Fibroblast of mammary gland (primary cell): ENCODE measurements at places on chromosomes 6 and 20.
A peak's percentile ranks its signal among the peaks of the same experiment; 100 is the strongest.

DNA sequence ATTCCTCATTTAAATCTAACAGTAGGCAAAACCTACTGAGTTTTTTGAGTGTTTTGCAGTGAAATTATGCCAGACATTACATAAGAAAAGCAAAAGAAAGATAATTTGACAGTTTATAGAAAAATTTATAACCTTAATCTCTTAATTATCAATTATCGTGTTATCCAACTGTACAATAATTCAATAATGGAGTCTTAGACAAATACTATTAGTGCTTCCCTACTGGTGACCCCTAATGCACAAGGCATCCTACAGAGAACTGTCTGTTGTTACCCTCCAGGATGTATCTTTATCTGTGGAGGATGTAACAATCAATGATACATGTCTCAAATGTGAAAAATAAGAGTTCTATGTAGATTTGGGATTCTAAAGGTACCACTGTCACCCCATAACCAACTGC lies 1687.6 kb downstream of the GRIK2 start:
- no peak for DNase-seq

- DNase-seq: no peak
These were observed 481 bp downstream of the SERPINB6 start for GRCh38 chr6:2970753-2971419.

GRCh38 chr6:75676377-75676776 lies 72.7 kb upstream of the MYO6 start:
- no peak for DNase-seq

GRCh38 chr20:44598423-44599305 lies 16.3 kb downstream of the PKIG start:
- DNase-seq: no peak

GRCh38 chr6:52317841-52318581 lies 33.5 kb upstream of the MCM3 start:
- DNase-seq: peak; percentile 64

DNA sequence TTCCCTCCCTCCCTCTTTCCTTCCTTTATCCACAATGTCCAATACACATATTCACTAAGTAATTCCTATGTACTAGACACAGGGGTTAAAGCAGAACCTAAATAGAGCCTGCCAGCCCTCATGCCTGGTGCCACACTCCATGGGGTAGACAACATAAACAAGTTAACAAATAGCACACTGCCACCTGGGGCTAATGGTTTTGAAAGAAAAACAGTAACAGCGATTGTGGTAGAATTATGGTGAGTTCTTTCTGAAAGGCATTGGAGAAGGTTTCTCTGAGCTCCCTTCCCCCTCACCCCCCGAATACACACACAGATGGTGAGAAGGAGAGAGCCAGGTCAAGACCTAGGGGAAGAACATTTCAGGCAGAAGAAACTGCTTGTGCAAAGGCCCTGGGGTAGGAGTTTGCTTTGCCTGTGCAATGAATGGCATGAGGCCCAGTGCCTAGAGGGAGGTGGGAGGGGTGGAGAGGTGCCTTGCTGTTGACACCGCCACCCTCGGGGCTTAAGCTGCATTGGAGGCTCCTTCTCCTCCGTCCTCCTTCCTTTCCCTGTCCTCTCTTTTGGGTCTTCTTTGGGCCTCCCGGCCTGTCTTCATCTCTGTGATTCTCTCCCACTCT lies 502.4 kb upstream of the SULF2 start:
- DNase-seq: no peak

DNA sequence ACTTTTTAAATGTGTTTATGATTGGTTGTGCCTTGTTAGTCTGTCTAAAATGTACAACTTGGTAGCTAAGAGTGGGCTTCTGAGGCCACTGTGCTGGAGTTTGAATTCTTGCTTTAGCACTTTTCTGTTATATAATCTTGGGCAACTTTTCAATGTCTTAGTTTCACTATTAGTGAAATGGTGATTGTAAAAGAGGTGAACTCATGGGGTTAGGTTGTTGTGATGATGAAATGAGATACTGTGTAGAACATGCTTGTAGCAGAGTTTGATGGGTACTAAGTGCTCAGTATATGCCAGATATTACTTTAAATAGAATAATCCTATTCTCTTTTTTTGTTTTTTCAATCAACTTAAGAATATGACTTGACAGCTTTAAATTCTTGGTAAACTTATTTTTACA lies 624.7 kb downstream of the CD109 start:
- DNase-seq: no peak

DNA sequence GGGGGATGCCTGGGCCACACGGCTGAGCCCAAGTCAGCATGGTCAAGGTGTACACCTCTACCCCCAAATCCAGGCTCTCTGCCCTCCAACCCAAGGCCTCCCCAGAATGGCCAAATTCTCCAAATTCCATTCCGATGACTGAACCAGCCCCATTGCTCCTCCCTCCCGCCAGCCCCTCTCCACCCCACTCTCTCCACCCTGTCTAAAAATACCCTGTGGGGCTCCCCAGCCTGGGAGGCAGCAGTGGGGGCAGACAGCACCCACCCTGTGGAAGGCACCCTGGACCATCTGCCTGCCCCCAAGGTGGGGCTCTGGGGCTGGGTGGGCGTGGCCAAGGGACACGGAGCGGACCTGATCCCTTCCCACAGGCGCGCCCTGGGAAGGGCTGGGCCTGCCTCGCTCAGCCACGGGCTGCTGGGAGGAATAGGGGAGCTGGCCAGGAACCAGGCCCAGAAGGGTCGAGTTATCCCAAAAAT lies 11.4 kb downstream of the TEAD3 start:
- no peak for DNase-seq

DNA sequence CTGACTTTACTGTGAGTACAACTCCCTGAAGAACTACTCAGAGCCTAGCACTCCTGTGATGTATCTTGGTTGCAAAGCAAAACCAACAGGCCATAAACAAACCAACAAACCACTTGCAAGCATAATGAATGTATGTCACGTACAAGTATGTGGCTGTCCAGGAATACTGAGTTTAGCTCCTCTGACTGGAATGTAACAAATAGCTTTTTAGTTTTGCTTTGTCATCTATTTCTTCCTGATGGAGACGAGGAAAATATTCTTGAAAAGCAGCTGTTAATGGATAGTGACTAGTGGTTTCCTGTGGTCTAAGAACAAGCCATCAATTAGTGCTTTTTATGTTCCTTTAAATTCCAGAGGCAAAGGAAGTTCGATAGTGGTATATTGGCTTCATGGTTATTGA lies 101.9 kb upstream of the LY86 start:
- DNase-seq: no peak

DNA sequence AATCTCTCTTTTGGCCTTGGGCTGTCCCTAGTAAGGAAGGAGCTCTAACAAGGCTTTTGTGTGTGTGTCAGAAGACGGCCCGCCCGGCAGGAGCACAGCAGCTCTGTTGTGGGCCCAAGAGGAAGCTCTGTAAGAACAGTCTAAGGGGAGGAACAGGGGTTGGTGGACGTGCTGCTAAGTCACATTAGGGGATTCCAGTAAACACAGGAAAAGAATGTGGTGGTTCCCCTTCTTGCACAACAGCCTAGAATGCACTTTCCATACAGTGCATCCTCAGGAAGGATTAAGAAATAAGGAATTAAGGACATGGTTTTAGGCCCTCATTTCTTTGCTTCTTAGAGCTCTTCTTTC lies 114.5 kb downstream of the RNF144B start:
- peak; percentile 55 for DNase-seq

DNA sequence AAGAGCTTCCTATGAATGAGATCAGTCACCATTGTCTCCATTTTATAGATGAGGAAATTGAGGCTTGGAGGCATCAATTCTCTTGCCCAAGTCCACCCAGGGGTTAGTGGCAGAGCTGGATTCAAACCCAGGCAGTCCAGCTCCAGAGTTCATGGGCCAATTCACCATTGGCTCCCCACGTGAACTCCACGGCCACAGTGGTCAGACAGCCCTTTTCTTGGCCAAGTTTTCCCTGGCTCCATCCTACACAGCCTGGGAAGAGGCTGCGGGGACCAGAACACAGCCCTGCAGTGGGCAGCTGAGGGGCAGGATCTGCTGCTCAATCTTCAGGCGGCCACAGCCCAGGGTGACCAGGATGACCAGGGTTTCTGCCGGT lies 20.5 kb downstream of the TGM2 start:
- DNase-seq: no peak

- no peak for DNase-seq
These were observed 2.2 kb upstream of the FAM162B start for GRCh38 chr6:116767715-116768114.

GRCh38 chr6:82951389-82951788 lies 114.3 kb downstream of the UBE3D start:
- no peak for DNase-seq

- DNase-seq: no peak
These were observed 306.0 kb upstream of the MARCKS start for GRCh38 chr6:113551168-113551567.

GRCh38 chr6:16657768-16658167 lies 103.5 kb downstream of the ATXN1 start:
- DNase-seq: no peak

DNA sequence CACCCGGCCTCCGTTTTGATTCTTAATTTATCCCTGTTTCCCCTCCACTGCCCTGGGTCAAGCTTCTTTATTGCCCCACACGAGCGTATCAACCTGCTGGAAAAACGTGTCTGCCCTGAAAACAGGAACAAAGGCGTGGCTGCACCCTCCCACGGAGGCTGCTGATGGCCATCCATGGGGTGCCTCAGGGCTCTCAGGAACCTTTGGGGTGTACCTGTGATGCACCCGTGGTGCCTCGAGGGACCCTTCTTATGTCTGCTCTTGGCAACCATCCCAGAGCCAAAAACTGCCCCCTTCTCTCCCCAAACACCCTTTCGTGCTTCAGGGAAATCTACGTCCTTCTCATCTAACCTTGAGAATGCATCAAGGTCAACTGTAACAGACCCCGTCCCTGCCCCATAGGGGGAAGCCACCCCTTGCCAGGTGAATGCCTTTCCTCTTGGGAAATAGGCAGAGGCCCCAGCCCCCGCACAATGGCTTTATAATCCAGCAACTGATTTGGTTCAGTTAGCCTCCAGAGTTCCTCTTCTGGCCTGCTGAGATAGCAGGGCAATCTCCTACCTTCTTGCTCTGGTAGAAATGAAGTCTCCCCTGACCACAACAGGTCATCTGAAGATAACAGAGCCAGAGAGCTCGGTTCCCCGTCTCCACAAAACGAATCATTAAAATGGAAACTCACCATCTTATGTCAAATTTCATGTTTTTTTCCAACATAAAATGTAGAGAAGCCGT lies 29.4 kb downstream of the PSMG4 start:
- no peak for DNase-seq

GRCh38 chr20:50427719-50428083 lies 82.5 kb upstream of the PTPN1 start:
- DNase-seq: peak; percentile 72

DNA sequence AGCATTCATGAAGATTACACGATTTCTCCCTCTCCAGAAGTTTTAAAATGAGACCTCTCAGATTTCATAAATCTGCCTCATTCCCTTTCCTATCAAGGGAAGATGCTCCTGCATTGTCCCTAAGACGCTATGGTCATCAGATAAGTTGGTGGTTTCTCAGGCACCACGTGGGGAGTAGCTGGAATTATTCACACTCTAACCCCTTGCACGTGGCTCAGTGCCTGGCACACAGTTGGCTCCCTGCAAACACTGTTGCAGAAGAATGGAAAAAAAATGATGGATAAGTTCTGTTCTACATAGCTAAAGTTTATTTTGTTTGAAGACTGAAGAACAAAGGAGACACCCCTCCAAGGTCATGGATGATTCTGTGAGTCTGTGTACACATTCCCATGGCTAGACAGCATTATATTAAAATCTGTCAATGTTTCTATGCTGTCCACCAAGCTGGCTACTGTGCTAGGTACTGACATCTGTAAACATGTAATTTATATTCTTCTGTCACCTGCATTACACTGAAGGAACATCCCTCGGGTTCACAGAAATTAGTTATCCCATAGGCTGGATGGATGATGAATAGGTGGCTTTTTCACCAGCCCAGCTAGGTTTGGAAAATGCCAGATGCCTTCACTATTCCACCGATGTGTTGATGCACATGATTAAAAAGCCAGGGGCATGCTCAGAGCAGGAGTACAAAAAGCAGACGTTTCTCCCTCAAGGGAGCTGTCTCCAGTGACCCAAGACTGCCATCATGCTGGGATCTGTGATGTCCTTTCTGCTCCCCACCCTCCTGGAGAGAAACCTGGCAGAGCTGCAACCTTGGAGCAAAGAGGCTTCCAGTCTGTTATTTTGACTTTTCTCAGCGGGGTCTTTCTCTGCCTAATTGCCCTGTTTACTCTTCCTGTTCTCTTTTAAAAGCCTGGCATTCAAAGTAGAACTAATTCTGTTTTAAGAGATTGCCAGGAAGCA lies 610.5 kb downstream of the UTRN start:
- no peak for DNase-seq

- DNase-seq: no peak
These were observed 64.5 kb downstream of the THBS2 start for GRCh38 chr6:169189182-169189581.

GRCh38 chr6:89984926-89985750 lies 90.9 kb downstream of the GJA10 start:
- peak; percentile 82 for DNase-seq

- no peak for DNase-seq
These were observed 21.3 kb downstream of the DSP start for GRCh38 chr6:7562769-7563168.

DNA sequence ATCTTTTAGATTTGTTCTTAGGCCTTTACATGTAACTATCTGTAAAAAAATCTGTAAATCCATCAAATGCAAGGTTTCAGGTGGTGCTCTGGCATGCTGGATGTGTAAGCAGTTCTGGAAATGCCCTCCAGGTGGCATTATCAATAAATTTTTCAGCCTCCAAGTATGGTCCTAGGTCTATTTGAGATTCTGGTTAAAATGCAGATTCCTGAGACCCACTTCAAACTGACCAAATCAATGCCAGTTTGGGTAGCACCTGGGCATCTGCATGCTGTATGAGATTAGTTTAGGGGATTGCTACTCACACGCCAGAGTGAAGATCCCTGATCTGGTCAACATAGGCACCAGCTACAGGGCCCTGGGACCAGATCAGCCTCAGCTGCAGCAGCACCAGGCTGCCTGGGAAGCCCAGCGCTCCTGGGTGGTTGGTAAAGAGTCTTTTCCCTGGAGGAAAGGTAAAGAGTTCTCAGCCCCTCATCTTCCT lies 507.3 kb upstream of the CITED2 start:
- DNase-seq: peak; percentile 55

GRCh38 chr6:11414176-11414963 lies 123.2 kb upstream of the TMEM170B start:
- DNase-seq: no peak

- DNase-seq: no peak
These were observed 2.4 kb upstream of the CCR6 start for GRCh38 chr6:167120583-167120903.

GRCh38 chr6:56513631-56514030 lies 129.1 kb downstream of the DST start:
- DNase-seq: no peak
